Activated T-cell treated with anti-CD3 and anti-CD28 coated beads, Interleukin-2, amount 50 U/mL, for 4 hours (primary cell): ENCODE measurements at places on chromosomes 6 and 20. TPM values are rescaled to one million over a fixed set of nuclear protein-coding genes. Genes with fewer than 3 reads are reported as not detected.

- no peak for DNase-seq
Observed at GRCh38 chr6:110703906-110704594, 111.2 kb downstream of the CDK19 start.

- no peak for DNase-seq
Observed at GRCh38 chr20:20235681-20236080, 132.2 kb upstream of the INSM1 start.

DNA sequence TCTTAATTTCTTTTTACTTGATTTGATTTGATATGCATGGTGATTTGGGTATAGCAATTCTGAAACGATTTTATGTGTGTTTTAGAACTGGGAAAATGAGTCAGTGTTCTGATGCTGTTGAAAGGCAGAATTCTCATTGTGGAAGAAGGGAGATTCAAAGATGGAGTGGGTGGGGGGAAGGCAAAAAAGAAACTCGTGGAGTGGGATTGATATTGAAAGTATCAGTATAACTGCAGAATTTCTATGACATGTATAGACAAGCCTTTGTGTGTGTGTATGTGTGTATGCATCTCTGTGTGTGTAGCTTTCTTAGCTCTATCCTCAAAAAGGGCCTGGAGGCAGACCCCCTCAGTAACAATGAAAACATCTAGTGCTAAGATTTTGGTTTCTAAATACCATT lies 184.3 kb upstream of the OLIG3 start:
- no peak for DNase-seq

DNA sequence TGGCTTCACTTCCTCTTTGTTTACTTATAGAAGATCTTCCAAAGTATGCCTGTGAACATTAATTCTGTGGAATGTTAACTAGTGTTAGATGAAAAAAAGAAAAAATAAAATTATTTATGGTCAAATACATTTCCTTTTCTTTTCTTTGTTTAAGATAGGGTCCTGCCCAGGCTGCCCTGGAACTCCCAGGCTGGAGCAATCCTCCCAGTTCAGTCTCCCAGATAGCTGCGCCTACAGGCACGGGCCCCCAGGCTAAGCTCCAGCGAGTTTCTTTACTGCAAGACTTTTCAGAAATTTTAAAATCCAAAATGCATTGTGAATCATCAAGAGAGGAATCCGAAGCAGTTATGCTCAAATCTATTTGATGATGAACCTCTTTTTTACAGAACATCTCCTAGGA lies 39.3 kb upstream of the IL20RA start:
- DNase-seq, result no peak

PHACTR3 gene
- not detected for total RNA-seq

DNA sequence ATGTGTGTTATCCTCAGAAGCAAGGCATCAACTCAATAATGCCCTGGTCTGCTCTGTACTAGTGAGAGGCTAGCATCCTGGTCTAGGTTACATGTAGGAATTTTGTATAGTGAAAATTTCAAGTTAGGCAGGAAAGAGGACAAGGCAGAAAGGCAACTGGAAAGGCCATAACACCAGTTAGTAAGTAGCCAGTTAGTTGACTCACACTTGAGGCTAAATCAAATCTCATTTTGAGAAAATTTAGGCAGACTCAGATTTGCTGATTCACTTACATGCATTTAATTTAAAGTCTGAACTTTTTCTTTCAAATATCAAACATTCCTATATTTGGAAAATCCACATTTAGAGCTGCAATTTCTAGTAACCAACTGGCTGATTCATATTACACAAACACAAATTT lies 184.5 kb upstream of the TCF21 start:
- no peak for DNase-seq

- no peak for DNase-seq
Observed at GRCh38 chr6:168581236-168581635, 140.3 kb downstream of the SMOC2 start.

DNA sequence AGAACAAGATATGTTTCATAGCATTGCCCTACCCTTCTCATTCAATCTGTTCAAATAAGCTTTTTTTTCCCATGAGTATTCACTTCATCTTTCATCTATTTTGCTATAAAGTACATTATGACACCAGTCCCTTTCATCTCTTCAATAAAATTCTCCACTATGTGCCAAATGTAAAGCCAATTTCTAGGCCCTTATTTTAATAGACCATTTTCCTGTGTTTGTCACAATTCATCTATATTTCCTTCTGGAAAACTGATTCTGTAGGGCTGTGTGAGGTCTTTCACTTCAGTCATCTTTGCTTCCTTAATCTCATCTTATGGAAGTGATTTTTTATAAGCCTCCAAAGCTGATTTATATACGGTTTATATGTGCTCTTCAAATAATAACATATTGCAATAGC lies 992.4 kb upstream of the EYS start:
- DNase-seq, result no peak

- no peak for DNase-seq
Observed at GRCh38 chr6:66478705-66479104, 771.7 kb upstream of the EYS start.

PRDM13 gene
- total RNA-seq, result not detected

- no peak for DNase-seq
Observed at GRCh38 chr20:59830665-59831023, 102.8 kb downstream of the SYCP2 start.

DNA sequence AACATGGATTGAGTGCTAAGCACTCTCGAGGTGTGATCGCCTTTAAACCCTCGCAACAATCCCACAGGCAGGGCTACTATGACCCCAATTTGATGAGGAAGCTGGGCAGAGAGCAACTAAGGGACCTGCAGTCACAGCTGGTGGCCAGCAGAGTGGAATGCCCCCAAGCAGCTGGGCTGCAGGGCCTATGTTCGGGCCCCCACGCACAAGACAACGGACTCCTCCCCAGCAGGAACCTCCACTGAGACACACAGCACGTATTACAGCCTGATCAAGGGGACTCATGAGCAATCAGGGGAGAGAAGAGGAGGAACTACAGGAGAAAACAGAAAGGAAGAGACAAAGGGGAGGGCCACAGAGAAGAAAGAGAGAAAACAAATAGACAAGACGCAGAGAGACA lies 21.7 kb downstream of the CST7 start:
- no peak for DNase-seq

- DNase-seq, result no peak
Observed at GRCh38 chr6:167050903-167051302, 51.7 kb downstream of the CEP43 start.

- DNase-seq, result no peak
Observed at GRCh38 chr6:122770835-122771601, 8.5 kb upstream of the FABP7 start.

RAB44 gene
- not detected for total RNA-seq

DNA sequence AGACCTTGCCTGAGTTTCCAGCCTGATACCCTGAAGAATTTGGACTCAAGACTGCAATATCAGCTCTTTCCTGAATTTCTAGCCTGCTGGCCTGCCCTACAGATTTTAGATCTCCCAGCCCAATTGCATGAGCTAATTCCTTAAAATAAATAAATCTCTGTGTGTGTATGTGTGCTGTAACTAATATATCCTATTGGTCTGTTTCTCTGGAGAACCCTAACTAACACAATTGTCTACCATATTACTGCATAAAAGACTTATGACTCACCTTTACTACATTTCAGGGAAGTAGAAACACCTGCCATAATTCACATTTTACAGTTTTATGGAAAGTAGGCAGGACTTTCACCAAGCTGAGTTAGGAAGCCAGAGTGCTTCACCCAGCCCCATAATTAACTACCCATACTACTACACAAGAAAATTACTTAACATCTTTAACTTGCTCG lies 90.7 kb upstream of the BEND6 start:
- DNase-seq, result no peak

HMGCLL1 gene
- total RNA-seq, result not detected

GRCh38 chr6:117487821-117488220 lies 5.3 kb downstream of the DCBLD1 start:
- DNase-seq, result no peak

GRCh38 chr6:50007819-50008218 lies 14.0 kb downstream of the DEFB110 start:
- no peak for DNase-seq

DNA sequence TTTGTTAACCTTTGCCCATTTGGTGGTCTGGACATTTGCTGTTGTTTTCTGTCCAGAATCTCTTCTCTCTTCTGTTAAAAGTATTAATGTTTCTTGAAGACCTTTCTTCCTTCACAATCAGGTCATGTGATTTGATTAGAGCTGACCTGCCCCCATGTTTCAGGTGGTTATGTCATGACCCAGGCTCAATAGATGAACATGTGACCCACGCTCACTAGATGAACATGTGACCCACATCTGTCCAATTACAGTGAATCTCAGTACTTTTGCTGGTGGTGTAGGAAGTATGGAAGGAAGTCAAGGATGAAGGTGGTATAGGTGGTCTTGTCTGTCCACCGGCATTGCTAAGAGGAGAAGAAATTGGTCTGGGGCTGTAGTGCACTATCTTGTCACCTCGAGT lies 289.1 kb upstream of the JAG1 start:
- DNase-seq, result no peak

DNA sequence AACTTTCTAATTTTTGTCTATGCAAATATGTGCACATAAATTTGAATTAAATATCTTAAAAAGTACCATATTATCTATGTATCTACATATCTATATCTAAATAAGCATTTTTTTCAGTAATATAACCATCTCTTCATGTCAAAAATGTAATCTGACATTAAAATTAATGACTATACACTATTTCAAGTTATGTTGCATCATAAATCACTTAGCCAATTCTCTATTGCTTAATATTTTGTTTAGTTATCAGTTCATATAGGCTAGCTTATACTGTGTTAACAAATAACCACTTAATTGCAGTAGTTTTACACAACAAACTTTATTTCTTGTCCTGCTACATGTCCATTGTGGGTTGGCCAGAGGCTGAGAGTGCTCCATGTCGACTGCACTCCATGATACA lies 360.8 kb downstream of the EPM2A start:
- no peak for DNase-seq

- DNase-seq, result no peak
Observed at GRCh38 chr6:77548190-77548589, 84.9 kb upstream of the HTR1B start.

DNA sequence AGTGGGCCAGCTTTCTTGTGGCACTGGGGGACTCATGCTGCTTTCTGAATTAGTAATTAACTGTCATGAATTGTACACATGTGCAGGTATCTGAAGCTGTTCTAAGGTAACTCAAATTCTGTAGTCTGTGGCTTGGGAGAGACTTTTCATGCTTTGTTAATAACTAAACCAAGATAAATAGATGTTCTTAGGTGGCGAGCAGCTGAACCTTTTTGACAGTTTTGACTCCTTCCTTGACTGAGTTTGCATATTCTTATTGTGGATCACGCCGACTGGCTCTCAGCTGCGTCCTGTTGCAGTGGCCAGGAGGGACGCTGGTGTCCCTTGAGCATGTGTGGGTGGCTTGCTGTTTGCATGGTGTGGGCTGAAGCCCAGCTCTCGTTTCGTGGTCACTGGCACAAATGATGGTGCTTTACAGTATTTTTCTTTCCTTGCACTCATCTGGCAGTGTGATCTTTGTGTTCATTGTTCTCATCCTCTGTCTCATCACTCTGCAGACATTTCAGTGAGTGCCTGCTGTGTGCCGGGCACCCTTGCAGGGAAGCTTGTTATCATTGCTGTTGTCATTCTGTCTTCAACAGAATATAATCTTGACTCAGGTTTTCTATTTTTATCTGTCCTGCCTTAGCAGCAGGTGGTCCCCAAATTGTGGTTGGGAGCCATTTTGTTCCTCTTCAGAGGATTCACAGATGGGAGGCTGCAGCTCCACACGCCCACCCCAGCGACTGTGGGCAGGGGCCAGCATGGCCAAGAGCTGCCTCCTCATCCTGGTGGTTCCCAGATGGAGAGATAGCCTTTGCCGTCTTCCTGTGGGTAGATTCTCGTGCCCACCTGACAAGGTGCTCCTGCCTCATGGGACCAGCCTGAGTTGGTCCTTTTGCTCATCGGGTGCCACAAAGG lies 39.6 kb downstream of the DUSP22 start:
- DNase-seq, result no peak

DNA sequence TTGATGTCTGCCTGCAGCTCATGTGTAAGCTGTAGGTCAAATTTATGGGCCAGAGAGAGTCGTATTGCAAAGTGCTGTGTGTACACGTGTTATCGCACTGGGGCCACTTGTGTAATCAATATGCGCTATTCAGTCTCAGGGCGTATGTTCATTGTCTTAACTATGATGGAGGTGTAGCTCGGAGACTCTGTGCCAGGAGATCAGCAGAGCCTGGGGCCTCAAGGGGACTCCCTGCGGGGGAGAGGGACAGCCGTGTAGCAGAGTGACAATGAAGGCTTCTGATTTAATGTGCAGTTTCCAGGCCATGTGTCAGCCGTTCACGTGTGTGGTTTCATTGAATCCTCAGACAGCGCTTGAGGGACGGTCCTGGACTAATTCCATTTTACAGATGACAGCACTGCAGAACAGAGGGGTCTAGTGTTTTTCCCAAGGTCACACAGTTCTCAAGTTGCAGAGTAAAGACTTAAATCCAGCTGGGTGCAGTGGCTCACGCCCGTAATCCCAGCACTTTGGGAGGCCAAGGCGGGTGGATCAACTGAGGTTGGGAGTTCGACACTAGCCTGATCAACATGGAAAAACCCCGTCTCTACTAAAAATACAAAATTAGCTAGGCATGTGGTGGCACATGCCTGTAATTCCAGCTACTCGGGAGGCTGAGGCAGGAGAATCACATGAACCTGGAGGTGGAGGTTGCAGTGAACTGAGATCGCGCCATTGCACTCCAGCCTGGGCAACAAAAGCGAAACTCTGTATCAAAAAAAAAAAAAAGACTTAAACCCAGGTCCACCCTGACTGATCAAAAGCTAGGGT lies 242.5 kb downstream of the PREX1 start:
- DNase-seq, result no peak

DNA sequence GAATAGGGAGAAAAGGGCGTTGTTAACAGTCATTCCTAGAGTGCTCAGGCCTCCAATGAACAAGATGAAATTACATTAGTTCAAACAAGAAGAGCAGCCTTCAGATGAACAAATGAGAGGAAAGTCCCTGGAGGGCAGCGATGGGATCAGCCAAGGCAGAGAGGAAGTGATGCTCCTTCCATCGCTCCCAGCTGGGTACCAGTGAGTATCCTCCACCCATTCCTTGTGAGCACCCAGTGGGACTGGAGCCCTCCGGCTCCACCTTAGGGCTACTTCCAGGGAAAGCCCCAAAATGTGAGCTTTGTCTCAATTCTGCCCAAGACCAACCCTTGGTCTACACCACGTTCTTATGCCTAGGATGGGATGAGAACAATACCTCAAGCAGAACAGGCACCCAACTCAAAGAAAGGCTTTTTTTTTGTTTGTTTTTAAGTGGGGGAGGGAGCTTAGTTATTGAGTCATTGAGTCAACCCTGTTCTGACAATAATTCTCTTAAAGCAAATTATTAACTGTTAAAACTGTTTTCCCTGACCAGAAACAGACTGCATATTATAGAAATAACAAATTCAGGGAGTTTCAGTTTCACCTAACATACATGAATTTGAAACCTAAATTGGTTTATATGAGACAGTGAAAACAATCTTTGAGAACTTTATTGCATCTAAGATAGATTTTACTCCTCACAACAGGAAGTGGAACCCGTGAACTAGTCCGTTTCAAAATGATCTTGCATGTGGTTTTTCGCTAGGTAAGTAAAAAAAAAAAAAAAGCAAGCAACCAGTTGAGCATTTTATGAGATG lies 106.9 kb downstream of the IPCEF1 start:
- no peak for DNase-seq
